Esophagus muscularis mucosa (tissue), 4 donors: ENCODE measurements at places on chromosomes 16 and 17. TPM values are rescaled to one million over a fixed set of nuclear protein-coding genes. Genes with fewer than 3 reads are reported as not detected.

- no peak for DNase-seq
Measured at GRCh38 chr16:15037745-15038144, 18.1 kb downstream of the NTAN1 start.

- no peak for DNase-seq
Measured at GRCh38 chr16:17287166-17287800, 183.5 kb downstream of the XYLT1 start.

DNA sequence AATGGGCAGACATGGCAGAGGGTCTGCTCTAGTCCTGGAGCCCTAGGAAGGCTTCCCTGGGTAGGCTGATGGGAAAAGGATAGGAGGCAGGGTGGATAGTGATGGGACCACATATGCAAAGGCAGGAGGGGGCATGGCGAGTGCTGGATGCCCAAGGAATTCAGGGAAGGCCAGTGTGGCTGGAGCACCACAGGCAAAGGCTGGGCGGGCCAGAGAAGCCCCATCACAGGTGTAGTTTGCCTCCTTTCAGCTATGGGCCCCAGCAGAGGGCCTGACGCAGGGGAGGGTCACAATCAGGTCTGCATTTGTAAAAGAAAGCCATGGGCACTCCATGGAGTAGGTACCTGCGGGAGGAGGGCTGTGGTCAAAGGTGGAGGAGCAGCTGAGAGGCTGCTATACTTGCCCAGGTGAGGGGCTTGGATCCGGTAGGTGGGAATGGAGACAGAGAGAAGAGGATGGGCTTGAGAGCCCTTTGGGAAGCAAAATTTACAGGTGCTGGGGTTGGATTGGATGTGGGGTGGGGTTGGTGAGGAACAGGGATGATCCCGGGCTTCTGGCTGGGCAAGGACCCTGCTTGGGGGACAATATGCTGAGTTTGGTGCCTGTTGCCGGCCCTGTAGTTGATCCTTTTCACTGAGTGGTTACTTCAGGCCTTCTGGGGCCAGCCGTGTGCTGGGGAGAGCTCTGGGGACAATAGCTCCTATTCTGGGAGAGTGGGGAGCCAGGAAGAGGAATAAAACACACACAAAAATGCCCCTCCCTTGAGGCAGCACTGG lies 6.5 kb upstream of the COL1A1 start:
- DNase-seq: no peak

DNA sequence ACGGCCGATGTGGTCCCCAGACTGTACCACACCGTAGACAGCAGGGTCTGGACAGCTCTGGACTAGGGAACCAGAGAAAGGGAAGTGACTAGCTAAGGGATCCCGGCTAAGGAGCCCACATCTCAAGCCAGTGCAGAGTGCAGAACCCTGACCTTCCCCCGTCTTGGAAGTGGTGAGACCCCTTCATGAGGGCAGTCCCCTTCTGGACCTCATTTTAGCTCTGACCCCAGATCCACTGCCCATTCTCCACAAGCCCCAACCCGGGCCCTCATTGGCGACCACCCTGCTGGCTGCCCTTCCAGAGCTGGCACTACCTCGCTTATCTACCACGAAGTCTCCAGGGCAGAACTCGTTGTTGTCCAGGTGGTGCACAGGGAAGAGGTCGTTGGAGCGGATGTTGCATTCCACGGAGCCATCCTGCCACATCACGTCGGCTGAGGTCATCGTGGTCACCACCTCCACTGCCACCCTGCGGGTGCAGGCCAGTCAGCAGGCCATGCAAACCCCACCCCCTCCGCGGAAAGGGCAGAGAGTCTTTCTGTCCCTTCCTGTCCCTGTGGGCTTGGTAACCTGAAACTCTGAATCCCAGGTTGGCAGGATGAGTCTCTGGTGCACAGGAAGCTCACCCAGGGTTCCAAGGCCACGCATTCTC lies 14.2 kb downstream of the SPHK1 start:
- DNase-seq: no peak

DNA sequence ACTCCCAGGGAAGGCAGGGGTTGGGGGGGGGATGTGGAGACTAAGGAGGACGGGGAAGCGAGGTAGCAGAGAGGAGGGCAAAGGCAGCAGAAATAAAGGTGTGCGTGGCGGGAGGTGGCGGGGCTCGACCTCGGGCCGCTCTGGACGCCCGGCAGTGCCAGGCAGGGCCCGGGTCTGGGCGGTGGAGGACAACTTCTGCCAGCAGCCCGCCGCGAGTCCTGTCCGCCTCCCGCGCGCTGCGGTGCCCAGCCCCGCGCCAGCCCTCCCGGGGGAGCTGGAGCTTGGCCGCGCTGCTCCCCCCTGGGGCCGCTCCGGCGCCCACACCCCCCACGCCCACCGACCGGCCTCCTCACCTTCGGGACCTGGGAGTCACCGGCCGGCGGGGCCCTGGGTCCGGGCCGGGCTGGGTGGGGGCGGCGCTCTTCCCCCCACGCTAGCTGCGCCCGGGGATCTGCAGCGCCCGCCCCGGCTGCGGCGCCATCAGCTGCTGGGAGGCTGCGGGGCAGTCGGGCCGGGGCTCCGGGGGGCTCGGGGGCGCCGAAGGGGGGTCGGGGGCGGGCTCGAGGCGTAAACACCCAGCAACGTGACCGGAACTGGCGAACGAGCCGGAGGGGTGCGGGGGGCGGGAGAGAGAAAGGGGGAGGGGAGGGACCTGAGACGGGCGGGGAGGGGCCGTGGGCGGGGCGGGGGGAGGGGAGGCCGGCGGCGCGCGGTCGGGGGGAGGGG lies at the start of gene CCDC92B:
TSS of gene CCDC92B (minus strand) at position 595 of the 726 bp plus-strand sequence. CDS start 14,507 bp downstream, outside the sequence.
- DNase-seq: no peak

DNAAF8 gene
- 1.7 TPM for total RNA-seq

KRTAP2-2 gene
- not detected for total RNA-seq

C16orf89 gene
- 2.1 TPM for total RNA-seq
